ENCODE measurements at places on chromosomes 4 and X.

- H3K27me3 ChIP-seq: peaks cover 2% of the 10 kb centered on the region
- no peak overlapping the region for H3K4me3 ChIP-seq
- H3K27ac ChIP-seq: no peak overlapping the region
- H3K4me1 ChIP-seq: peaks cover 2% of the 10 kb centered on the region
- no peak for DNase-seq
These were observed 17.8 kb upstream of the MAGED4 start for GRCh38 chrX:52166840-52167239.

GRCh38 chr4:121535351-121535750 is 154.5 kb upstream of the QRFPR start:
- no peak for DNase-seq
- no peaks in the 10 kb centered on the region for H3K36me3 ChIP-seq
- no peak overlapping the region for H3K27ac ChIP-seq

GRCh38 chrX:35711281-35711680 is 86.9 kb upstream of the MAGEB16 start:
- H3K27me3 ChIP-seq: no peaks in the 10 kb centered on the region
- H3K36me3 ChIP-seq: no peaks in the 10 kb centered on the region
- H3K27ac ChIP-seq: no peak overlapping the region
- DNase-seq: no peak

DNA sequence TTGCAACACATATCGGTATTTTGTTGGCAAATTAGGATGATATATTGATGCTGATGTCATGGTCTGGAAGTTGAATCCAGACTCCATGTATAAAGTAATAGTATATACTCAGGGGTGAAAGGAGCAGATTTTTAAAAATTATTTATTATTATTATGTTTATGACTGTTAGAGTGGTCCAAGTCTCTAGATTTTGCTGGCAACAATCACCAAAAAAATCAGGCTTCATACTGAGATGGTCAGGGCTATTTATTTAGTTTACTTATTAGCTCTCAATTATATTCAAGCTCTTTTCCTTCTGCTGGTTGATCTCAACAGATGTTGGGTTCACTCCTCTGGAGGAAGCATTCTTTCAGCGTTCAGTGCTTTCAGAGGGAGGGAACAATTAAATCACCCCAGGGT is 73.9 kb upstream of the VCX3B start:
- H3K27me3 ChIP-seq: no peaks in the 10 kb centered on the region
- H3K4me1 ChIP-seq: no peaks in the 10 kb centered on the region
- H3K36me3 ChIP-seq: no peaks in the 10 kb centered on the region
- H3K27ac ChIP-seq: no peak overlapping the region
- no peak overlapping the region for H3K4me3 ChIP-seq
- no peak for DNase-seq

GRCh38 chr4:133124746-133125145 is 24.3 kb upstream of the PCDH10 start:
- H3K27me3 ChIP-seq: no peaks in the 10 kb centered on the region
- no peaks in the 10 kb centered on the region for H3K36me3 ChIP-seq
- DNase-seq: no peak
- H3K4me3 ChIP-seq: no peak overlapping the region
- no peak overlapping the region for H3K27ac ChIP-seq

DNA sequence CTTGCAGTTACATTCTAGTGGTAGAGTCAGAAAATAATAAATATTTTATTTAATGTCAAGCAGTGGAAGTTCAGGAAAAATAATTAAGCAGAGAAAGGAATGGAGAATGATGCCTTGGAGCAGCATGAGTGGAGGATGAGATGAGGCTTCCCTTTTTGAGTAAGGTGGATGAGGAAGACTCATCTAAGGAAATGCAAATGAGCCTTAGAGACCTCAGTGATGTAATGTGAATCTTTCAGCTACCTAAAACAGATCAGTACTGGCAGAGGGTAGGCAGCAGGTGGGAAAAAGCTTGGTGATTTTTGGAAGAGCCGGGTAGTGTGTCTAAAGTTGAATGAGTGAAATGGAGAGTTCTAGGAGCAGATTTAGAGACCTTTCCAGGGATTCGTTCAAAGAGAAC is 118.2 kb downstream of the GRID2 start:
- H3K27me3 ChIP-seq: no peaks in the 10 kb centered on the region
- no peaks in the 10 kb centered on the region for H3K4me1 ChIP-seq
- H3K27ac ChIP-seq: no peak overlapping the region
- H3K4me3 ChIP-seq: no peak overlapping the region
- DNase-seq: no peak
- no peaks in the 10 kb centered on the region for H3K36me3 ChIP-seq

- DNase-seq: no peak
- H3K4me1 ChIP-seq: no peaks in the 10 kb centered on the region
- H3K36me3 ChIP-seq: peaks cover 3% of the 10 kb centered on the region
- no peak overlapping the region for H3K4me3 ChIP-seq
These were observed 293.9 kb downstream of the RAB28 start for GRCh38 chr4:13190093-13190721.

DNA sequence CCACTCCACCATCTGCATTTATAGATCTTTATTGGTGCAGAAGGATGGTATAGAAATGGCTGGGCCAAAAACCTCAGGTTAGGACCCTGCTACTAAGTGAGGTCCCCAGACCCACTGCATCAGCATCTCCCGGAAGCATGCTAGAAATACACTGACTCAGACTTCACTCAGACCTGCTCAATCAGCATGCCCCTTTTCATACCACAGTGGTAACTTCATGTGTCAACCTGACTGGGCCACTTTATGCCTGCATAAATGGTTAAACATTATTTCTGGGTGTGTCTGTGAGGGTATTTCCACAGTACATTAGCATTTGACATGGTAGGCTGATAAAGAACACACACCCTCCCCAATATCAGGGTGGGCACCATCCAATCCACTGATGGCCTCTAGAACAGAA is 118.6 kb upstream of the VCX3B start:
- H3K27me3 ChIP-seq: no peaks in the 10 kb centered on the region
- H3K4me1 ChIP-seq: no peaks in the 10 kb centered on the region
- H3K36me3 ChIP-seq: no peaks in the 10 kb centered on the region
- no peak for DNase-seq

DNA sequence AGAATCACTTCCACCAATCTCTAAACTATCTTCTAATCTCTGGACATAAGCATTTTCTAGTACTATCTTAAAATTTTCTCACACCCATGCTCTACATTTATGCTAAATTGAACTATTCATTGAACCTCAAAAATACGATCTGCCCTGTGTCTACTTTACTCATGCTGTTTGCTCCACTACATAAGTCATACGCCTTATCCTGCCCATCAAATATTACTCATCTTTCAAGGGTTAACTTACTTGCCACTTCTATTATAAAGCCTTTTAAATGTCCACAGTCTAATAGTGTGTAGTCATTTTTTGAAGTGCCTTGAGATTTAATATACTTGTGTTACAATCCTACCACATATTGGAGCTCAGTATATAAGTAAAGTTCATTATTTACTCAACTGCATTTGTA is 727.7 kb upstream of the SLIT2 start:
- H3K4me3 ChIP-seq: no peak overlapping the region
- no peak for DNase-seq
- no peaks in the 10 kb centered on the region for H3K36me3 ChIP-seq
- H3K27me3 ChIP-seq: no peaks in the 10 kb centered on the region
- no peaks in the 10 kb centered on the region for H3K4me1 ChIP-seq

GRCh38 chrX:45806410-45807121 is 605.9 kb upstream of the DIPK2B start:
- peaks cover 21% of the 10 kb centered on the region for H3K27me3 ChIP-seq
- DNase-seq: no peak
- H3K36me3 ChIP-seq: no peaks in the 10 kb centered on the region
- peak overlapping the region; percentile 74 for H3K4me3 ChIP-seq
- peaks cover 38% of the 10 kb centered on the region for H3K4me1 ChIP-seq
- peak overlapping the region; percentile 60 for H3K27ac ChIP-seq

- H3K4me1 ChIP-seq: no peaks in the 10 kb centered on the region
- peaks cover 6% of the 10 kb centered on the region for H3K27me3 ChIP-seq
- H3K27ac ChIP-seq: no peak overlapping the region
- no peaks in the 10 kb centered on the region for H3K36me3 ChIP-seq
These were observed 50.3 kb downstream of the AGA start for GRCh38 chr4:177391953-177392352.

DNA sequence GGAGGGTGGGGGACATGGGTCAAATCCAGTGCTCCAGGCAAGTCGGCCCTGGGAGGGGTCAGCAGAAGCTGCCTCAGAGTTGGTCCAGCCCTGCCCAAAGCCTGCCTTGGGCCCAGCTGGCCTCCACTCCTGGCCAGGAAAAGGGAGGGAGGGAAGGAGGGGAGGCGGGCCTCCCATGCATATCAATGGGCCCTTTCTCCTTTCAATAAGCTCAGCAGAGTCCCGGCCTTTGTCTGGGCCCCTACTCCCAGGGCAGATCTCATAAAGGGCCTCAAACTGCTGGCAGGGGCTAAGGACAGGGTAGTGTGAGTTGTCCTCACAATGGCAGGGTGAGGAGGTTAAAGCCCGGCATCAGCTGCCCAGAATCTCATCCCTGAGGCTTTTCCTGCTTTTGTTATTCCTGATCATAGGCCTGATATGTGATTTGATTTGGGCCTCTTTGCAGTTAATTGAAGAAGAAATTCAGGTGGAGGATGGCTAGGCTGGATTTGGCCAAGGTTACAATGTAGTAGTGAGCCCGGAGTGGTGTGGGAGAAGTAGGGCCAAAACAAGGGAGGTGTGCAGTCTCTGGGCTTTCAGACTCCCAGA is 121.1 kb upstream of the ATP6AP2 start:
- H3K4me1 ChIP-seq: no peaks in the 10 kb centered on the region
- no peak overlapping the region for H3K4me3 ChIP-seq
- H3K36me3 ChIP-seq: no peaks in the 10 kb centered on the region
- peaks cover 31% of the 10 kb centered on the region for H3K27me3 ChIP-seq

DNA sequence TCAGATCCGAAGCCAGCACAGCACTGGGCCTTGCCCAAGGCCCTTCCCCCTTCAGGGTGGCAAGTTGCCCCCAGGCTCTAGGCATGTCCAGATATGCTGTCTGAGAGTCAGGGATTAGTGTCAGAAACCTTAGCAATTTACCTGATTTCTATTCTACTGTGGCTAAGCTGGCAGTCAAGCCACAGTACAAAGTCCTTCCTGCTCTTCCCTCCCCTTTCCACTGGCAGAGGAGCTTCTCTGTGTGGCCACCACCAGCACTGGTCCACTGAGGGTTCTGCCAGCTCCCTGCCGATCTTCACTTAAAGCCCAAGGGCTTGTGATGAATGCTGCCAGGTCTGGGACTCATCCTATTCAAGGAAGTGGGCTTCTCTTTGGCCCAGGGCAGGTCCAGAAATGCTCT is 324.5 kb upstream of the RPS6KA3 start:
- H3K36me3 ChIP-seq: no peaks in the 10 kb centered on the region
- H3K4me3 ChIP-seq: no peak overlapping the region
- peaks cover 5% of the 10 kb centered on the region for H3K4me1 ChIP-seq
- no peaks in the 10 kb centered on the region for H3K27me3 ChIP-seq
- DNase-seq: no peak

DNA sequence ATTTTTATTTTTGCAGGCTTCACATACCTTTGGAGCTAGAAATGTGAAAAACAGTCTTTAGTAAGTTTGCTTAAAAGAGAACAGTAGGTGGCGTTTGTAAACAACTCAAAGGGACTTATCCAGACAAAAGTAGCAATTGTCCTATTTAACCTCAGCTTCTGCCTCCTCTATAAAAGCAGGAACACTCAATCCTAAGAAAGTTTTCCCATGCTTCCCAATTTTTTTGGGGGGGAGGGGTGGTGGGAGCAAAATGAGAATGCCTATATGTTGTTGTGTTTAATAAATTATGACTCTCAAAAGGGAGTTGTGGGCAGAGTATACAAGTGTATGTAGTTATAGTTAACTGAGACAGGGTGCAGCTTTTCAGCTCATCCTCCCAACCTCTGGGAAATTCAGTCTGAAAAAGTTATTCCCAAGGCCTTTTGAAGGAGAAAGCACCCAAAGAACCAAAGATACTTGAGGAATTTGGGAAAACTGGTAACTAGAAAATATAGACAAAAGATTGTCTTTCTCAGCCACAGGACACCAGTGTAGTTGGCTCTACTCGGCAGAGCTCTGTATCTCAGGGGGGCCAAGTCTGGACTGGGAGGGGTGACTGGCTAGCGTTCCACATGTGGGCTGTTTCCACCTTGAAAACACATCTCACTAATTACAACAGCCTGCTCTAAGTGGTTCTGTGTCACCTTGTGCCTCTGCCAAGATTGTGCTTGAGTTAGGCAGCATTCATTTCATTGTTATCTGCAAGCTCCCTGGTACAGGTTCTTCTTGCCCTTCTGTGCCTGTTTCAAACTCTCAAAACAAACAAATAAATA is 2.8 kb downstream of the SFRP2 start:
- no peak overlapping the region for H3K4me3 ChIP-seq
- H3K4me1 ChIP-seq: peaks cover 17% of the 10 kb centered on the region
- peaks cover 46% of the 10 kb centered on the region for H3K27me3 ChIP-seq
- H3K27ac ChIP-seq: no peak overlapping the region
- peaks cover 3% of the 10 kb centered on the region for H3K36me3 ChIP-seq

- no peaks in the 10 kb centered on the region for H3K4me1 ChIP-seq
- H3K4me3 ChIP-seq: no peak overlapping the region
- H3K27ac ChIP-seq: no peak overlapping the region
- no peak for DNase-seq
- H3K27me3 ChIP-seq: no peaks in the 10 kb centered on the region
These were observed 150.0 kb downstream of the VCX3A start for GRCh38 chrX:6384921-6385320.

DNA sequence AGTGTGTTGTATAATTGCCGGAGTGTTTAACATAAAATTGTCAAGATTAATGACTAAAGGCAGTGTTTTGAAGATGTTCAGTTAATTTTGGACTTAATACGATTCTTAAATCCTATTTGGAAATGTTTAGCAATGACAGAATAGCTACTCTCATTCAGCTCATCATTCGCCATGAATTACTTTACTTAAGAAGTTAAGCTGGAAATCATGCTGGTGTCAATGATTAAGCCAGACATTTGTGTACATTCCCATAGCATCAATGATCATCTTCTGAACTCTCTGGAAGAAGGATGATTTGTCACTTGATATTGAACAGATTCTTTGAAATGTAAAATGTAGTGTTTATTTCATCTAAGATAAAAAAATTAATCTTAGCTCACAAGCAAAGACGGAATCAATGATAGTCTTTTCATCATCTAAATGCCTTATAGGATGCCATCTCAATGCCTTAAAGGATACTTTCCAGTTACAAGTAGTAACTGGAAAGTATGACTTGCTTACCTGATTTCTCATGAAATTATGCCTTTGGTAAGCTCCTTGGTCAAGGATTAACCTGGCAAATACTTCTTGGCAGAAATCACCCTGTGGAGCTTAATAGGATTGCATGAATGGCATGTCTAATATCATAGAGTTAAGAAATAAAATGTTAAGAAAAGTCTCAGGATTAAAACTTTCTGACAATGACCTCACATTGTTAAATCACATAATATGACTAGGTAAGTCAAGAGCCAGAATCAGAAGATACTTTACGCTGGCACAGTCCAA is 515.5 kb upstream of the AGA start:
- H3K27ac ChIP-seq: no peak overlapping the region
- H3K4me1 ChIP-seq: no peaks in the 10 kb centered on the region
- no peaks in the 10 kb centered on the region for H3K36me3 ChIP-seq
- DNase-seq: no peak
- H3K4me3 ChIP-seq: no peak overlapping the region

GRCh38 chr4:20017777-20018115 is 234.0 kb upstream of the SLIT2 start:
- DNase-seq: no peak
- H3K27ac ChIP-seq: no peak overlapping the region
- no peaks in the 10 kb centered on the region for H3K36me3 ChIP-seq
- no peaks in the 10 kb centered on the region for H3K4me1 ChIP-seq
- no peaks in the 10 kb centered on the region for H3K27me3 ChIP-seq

Measured in stimulated activated naive B cell treated with anti-CD40 and anti-IgM and Interleukin-4, amounts not matched to agents 10 μg/mL and 1 μg/mL and 100 μg/mL, for 72 hours (primary cell).